ENCODE measurements at places on chromosomes 5 and 9. TPM values are rescaled to one million over a fixed set of nuclear protein-coding genes. Genes with fewer than 3 reads are reported as not detected.

DNA sequence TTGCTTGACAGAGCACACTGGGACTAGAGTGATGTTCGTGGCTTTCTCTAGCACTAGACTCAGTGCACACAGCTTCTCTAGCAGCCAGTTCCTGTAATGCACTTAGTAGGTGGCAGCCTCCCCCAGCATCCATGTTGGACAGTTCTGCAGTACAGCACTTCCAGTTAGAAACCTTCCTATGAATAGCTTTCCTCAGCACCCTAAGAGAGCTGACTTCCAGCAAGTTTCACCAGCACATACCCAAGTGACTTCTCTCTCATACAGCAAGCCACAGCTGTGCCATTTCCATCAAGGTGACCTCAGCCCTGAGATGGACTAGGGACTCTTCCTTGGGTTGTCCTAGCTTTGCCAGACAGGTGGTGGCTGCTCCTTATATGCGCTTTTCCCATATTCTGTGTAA, 60.4 kb downstream of the PJA2 start:
- no peak for DNase-seq

DNA sequence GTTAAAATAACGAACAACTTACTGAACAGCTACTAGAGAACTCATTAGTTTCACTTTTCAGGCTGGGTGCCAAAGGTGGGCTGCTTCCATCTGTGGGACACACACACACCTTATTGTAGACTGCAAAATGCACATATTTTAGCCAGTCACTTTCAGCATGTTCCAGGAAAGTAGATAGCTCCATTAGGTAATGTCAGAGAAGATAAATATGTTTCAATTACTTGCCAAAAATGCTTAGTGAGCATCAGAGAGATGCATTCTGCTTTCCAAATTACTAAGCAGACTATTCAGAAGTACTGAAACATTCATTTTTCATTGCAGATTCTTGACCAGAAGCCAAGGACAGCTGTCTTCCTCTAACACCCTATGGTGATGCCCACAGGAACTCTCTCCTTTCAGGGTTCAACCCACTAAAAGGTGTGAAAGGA, 56.2 kb upstream of the APC start:
- DNase-seq: no peak

- peak; percentile 86 for DNase-seq
These were observed 998 bp upstream of the FGF18 start for GRCh38 chr5:171418316-171418981.

DNA sequence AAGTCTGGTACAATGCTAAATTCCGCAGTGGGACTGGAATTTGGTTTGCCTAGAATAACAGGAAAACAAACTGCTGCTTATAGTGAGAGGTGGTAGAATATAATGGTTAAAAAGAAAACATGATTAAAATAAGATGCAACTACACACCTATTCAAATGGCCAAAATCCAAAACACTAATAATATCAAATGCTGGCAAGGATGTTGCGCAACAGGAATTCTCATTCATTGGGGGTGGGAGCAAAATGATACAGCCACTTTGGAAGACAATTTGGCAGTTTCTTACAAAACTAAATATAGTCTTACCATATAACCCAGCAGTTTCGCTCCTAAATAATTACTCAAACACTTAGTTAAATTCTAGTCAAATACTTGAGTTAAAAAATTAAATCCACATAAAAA, 50.8 kb upstream of the TPD52L3 start:
- no peak for DNase-seq

GRCh38 chr9:103537426-103537825, 542.3 kb downstream of the CYLC2 start:
- no peak for DNase-seq

DNA sequence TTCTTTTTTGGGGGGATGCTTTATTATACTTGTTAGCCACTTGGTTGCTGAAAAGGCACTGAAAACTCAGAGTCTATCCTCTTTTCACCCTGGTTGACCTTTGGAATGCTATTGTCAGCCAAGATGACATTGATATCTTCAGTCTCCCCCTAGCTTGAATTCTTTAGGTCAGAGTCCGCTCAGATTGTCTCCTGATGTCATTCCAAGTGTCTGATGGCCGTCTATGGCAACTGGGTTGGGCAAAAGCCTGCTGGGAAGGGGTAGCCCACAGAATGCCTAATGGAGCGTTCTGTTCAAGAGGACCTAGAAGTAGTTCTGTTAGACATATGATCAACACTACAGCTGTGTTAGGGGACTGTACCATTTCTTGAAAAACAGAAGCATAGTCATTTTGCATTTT, 9.7 kb upstream of the MEF2C start:
- DNase-seq: no peak

- DNase-seq: no peak
These were observed 7.6 kb upstream of the CCDC152 start for GRCh38 chr5:42749020-42749419.

GRCh38 chr5:50606179-50606578, 60.3 kb upstream of the PARP8 start:
- DNase-seq: no peak

DNA sequence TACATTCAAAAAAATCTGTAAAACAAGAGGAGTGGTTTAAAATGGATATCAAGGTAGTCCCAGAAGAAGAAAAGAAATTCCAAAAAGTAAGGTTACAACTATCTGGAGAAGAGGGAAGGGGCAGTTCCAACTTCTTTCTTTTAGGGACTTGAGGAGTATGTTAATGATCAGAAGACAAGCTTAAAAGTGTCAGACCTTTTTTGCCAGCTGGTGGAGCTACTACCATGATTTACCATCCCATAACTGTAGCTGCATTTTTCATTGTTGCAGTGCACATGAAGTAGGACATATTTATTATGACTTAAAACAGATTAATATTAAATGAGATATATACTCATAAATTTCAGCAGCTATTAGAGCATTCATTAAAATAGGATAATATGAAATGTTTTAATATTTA, 158.5 kb upstream of the RGS7BP start:
- DNase-seq: no peak

GRCh38 chr5:45399041-45399440, 297.1 kb downstream of the HCN1 start:
- DNase-seq: no peak

DNA sequence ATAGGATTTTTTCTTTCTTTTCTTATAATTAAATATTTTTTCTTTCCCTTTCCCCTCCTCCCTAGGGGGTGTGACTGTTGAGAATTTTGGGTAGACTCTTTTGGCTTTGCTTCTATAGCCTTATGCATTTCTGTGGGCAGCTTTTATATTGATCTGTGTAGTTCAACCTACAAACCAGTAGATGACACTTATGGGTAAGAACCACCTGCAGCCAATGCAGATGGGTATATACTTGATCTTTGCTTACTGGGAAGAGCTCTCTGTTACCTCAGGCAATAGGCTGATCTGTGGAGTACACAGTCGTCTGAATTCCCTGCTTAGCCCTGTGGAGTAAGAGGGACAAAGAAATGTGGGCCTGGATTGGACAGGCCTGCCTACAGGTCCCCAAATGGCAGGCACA, 102.7 kb upstream of the STARD4 start:
- no peak for DNase-seq

GRCh38 chr5:172549696-172550095, 91.4 kb upstream of the NEURL1B start:
- no peak for DNase-seq

GRCh38 chr5:181170996-181171395, 23.6 kb downstream of the OR2V2 start:
- peak; percentile 66 for DNase-seq

DNA sequence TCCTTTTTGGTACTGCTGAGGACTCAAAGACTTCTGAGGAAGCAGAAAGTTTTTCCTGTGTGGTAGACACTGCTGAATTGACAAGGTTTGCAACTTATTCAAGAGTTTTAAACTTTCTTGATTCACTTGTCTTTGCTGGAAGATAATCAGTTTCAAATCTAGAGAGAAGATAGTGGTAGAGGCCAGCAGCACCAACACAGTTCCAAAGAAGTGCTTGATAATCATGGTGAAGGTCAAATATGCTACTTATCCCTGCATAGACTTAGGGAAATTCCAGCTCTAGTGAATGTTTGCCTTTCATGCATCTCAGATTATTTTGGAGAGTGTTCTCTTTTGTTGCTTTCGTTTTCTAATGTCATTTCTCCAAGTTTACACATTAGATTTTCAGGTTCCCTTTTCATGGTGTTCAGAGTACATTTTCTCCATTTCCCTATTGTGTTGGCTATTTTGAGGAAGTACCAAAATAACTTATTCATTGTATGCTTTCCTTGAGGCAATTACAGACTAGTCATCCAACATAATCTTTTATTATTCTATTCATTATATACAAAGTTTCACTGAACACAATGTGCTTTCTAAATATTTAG, 550 bp downstream of the IFNE start:
- DNase-seq: no peak

GRCh38 chr9:31588006-31588405, 796.4 kb upstream of the ACO1 start:
- DNase-seq: no peak

GRCh38 chr9:76720245-76720644, 44.0 kb upstream of the PCA3 start:
- DNase-seq: no peak

GRCh38 chr9:1490341-1491232, 440.4 kb downstream of the DMRT2 start:
- peak; percentile 48 for DNase-seq

DNA sequence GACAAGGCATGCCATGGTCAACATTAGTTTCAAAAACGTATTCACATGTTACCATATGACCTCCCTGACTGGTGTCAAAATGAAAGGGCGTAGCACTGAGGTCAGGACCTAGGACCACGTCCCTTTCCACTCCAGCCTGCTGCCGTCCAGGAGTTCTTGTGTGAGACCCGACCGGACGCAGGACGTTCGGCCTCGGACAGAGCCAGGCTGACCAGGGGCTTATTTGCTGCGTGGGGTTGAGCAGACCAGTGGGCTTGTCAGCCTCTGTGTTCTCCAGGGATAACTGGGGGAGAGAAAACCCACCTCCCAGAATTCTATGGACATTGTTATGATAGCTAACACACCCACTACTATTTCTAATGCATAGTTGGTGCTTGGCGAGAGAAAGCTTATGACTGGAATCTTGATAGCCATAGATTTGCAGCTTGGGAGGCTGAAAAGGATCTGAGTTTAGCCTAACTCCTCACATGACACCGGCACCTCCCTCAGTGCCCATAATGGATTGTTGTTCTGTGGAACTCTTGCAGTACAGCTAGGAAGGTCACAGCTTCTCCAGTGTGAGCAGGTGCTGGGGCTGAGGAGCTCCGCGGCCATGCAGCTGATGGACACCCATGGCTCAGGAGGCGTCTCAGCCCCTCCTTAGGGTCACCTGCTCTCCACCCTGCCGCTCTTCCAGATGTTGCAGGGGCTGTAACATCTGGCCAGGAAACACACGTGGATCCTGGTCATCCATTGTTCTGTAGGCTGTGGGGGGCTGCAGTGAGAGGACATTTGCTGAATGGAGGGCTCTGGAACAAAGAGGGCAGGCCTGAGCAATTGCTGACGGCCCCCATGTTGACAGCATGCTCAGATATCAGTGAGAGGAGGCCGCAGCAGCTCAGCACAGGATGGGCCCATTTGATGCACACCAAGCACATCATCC, 368.4 kb downstream of the IRX2 start:
- DNase-seq: no peak

DNA sequence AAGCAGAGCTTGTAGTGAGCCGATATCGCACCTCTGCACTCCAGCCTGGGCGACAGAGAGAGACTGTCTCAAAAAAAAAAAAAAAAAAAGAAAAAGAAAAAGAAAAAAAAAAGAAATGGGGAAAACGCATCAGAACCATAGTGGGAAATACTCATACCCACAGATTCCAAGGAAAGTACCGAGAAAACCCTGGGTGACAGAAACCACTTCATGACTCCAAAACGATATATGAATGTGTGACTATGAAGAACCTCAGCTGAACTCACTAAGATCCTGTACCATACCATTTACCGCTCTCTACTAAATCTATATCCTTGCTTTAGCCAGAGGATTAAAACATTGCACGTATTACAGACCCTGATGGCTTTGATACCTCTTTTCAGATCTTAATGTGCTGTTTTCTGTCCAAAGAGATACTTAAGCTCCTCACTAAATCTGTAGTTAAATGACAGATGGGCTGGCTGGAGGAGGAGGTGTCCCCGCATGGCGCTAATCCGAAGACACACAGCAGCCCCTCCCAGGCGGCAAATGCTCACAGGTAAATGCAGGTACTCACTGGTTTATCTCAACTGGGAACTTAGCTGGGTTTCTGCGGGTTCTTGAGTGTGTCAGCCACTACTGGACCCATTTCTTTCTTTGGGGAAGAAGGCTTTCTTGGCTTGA, 2.8 kb downstream of the LPCAT1 start:
- no peak for DNase-seq

GRCh38 chr5:143350341-143350740, 53.1 kb downstream of the NR3C1 start:
- no peak for DNase-seq

DNA sequence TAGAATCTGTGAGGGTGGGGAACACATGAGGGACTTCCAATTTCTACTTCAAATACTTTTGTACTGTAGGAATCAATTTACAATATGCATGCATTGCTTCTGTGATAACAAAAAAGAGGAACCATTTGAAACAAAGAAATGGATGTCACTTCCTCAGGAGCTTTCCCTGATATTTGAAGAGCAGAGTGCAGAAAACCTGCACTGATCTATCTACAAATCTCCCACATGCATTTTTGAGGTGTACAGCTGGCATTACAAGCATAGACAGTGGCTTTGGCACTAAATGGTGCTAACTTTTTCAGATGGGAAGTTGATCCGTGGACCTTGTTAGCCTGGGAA, 27.7 kb downstream of the YIPF5 start:
- no peak for DNase-seq

Gene SLC1A1
- 11.8 TPM for total RNA-seq

Gene RASGRF2
- 1.1 TPM for total RNA-seq

Gene SKIC3
- 62.5 TPM for total RNA-seq

Gene CATSPER3
- 0.06 TPM for total RNA-seq

Gene CYSRT1
- not detected for total RNA-seq

Gene ELAVL2
- total RNA-seq: not detected

Gene FAT2
- total RNA-seq: 0.06 TPM

Gene PCDHGA1
- 0.34 TPM for total RNA-seq

Gene GABBR2
- 1.5 TPM for total RNA-seq
